HFFc6 (cell line): ENCODE measurements at places on chromosomes 1 and 21. TPM values are rescaled to one million over a fixed set of nuclear protein-coding genes. Genes with fewer than 3 reads are reported as not detected.

GRCh38 chr1:154726443-154726842, 118.5 kb upstream of the ADAR start:
- peaks cover 29% of the 10 kb centered on the region for H3K4me1 ChIP-seq
- H3K27me3 ChIP-seq = peaks cover 40% of the 10 kb centered on the region
- no peak for DNase-seq
- H3K27ac ChIP-seq = no peak overlapping the region

DNA sequence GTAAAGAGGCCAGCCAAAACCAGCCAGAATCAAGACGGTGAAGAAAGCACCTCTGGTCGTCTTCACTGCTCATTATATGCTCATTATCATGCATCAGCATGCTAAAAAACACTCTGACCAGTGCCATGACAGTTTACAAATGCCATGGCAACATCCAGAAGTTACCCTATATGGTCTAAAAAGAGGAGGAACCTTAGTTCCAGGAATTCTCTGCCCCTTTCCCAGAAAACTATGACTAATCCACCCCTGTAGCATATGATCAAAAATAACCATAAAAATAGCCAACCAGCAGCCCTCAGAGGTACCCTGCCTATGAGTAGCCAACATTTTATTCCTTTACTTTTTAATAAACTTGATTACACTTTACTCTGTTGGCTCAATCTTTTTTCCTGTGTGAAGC, 34.2 kb upstream of the PBX1 start:
- DNase-seq = no peak
- no peaks in the 10 kb centered on the region for H3K4me1 ChIP-seq

DNA sequence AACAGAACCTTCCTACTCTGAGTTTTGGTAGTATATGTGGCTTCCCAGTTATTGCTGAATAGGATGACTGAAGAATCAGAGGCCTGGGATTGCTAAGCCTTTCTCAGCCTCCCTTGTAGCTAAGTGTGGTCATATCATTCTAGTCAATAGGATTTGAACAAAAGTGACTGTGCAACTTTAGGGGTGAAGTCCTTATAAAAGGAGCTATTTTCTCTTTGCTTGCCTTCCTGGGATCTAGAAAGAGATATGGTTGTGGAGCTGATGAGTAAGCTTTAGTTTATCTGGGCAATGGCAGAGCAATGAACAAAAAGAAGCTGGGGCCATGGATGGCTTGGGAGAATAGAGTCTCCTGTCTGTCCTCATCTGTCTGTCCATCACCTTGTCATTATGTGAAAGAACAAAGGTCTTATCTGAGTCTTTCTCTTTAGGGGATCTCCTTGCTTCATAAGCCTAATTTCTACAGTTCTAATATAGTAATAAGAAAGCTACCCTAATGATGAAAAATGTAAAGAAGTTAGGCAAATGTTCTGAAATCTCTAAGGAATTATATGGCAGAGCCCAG, 91.5 kb downstream of the TENT5C start:
- peaks cover 34% of the 10 kb centered on the region for H3K4me1 ChIP-seq
- peak overlapping the region; percentile 99 for H3K27ac ChIP-seq
- DNase-seq = peak; percentile 46
- no peaks in the 10 kb centered on the region for H3K36me3 ChIP-seq
- H3K27me3 ChIP-seq = peaks cover 3% of the 10 kb centered on the region

GRCh38 chr1:66247415-66248208, 286.3 kb upstream of the SGIP1 start:
- H3K27me3 ChIP-seq = no peaks in the 10 kb centered on the region
- no peak overlapping the region for H3K4me3 ChIP-seq
- H3K27ac ChIP-seq = no peak overlapping the region
- H3K36me3 ChIP-seq = no peaks in the 10 kb centered on the region; the same call in 1 of the 2 replicates

GRCh38 chr1:26994020-26994786, 711 bp downstream of the TRNP1 start:
- no peak for DNase-seq
- H3K4me1 ChIP-seq = peaks cover 68% of the 10 kb centered on the region
- H3K27me3 ChIP-seq = peaks cover 3% of the 10 kb centered on the region
- peak overlapping the region; percentile 94 for H3K4me3 ChIP-seq
- peaks cover 35% of the 10 kb centered on the region for H3K36me3 ChIP-seq

GRCh38 chr1:245056913-245057312, 97.9 kb upstream of the KIF26B start:
- H3K4me1 ChIP-seq = peaks cover 6% of the 10 kb centered on the region; the same call in 1 of the 2 replicates
- no peak overlapping the region for H3K4me3 ChIP-seq
- H3K36me3 ChIP-seq = peaks cover 18% of the 10 kb centered on the region
- no peak for DNase-seq
- no peak overlapping the region for H3K27ac ChIP-seq

DNA sequence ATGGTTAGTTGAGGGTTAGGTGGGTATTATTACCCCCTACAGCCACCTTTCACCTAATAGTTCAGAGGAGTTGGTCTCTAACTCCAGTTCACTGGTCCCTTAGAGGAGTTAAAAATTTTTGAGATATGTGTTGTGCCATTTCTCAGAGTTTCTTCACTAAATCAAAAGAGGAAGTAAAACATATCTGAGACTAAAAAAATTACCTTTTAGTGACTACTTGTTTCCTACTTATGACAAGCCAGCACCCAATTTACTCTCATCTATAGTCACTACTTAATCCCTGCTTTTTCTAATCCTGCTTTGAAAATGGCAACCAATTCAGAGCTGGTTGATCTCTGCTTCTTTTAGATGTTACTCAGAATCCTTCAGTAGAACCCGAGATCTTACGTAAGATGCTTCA, 1316.8 kb upstream of the B3GALT2 start:
- H3K4me3 ChIP-seq = no peak overlapping the region
- no peak overlapping the region for H3K27ac ChIP-seq
- no peaks in the 10 kb centered on the region for H3K4me1 ChIP-seq
- H3K36me3 ChIP-seq = no peaks in the 10 kb centered on the region

DNA sequence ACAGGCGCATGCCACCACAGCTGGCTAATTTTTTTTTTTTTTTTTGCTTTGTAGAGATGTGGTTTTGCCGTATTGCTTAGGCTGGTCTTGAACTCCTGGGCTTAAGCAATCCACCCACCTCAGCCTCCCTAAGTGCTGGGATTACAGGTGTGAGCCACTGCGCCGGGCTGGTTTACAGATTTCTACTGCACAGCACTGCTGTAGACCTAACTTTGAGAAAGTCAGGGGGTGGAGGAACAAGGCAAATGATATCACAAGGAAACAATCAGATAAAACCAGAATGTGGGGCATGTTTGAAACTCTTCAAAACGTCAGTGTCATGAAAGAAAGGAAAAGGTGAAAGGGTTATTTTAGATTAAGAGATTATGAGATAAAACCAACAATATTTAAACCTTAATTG, 45.3 kb downstream of the URB2 start:
- no peak overlapping the region for H3K27ac ChIP-seq
- H3K4me1 ChIP-seq = no peaks in the 10 kb centered on the region; the same call in 1 of the 2 replicates
- no peaks in the 10 kb centered on the region for H3K36me3 ChIP-seq
- DNase-seq = no peak
- no peak overlapping the region for H3K4me3 ChIP-seq

GRCh38 chr21:34942911-34943310, 106.2 kb downstream of the RUNX1 start:
- H3K27ac ChIP-seq = no peak overlapping the region
- no peak overlapping the region for H3K4me3 ChIP-seq
- H3K36me3 ChIP-seq = peaks cover 20% of the 10 kb centered on the region; the same call in 1 of the 2 replicates

DNA sequence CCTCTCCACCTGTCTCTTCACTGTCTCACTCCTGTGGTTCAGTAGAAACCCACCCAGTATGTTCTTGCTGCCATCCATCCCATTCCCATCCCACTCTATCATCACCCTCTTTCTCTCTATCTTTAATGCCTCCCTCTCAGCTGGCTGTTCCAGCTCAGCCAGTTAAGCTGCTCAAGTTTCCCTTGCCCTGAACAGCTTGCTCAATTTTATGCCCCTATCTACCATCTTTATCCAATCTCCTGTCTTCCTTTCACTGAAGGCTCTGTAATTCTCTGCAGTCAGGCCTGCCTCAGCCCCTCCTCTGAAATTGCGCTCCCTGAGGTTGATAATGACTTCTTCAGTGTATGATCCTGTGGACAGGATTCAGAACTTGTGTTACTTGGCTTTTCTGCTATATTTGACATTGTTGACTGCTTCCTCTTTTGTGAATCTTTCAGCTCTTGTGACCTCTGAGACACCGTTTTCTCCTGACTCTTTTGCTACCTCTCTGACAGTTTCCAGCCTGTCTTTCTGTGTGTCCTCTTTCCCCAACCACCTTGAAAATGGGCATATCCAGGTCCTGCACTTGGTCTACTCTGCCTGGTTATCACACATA, 13.9 kb upstream of the BCAR3 start:
- peaks cover 3% of the 10 kb centered on the region; the same call in 1 of the 2 replicates for H3K4me1 ChIP-seq
- H3K27me3 ChIP-seq = no peaks in the 10 kb centered on the region
- no peak overlapping the region for H3K27ac ChIP-seq
- H3K36me3 ChIP-seq = peaks cover 8% of the 10 kb centered on the region; the same call in 1 of the 2 replicates
- no peak overlapping the region for H3K4me3 ChIP-seq

Gene C1orf116
- 0.06 TPM in 1 of 2 replicates, not detected in the other for total RNA-seq

Gene DEPDC1
- 15.8 to 37.3 TPM (median 33.9 TPM) in 3 replicates for total RNA-seq

Gene UTS2
- total RNA-seq = not detected in 3 replicates

DNA sequence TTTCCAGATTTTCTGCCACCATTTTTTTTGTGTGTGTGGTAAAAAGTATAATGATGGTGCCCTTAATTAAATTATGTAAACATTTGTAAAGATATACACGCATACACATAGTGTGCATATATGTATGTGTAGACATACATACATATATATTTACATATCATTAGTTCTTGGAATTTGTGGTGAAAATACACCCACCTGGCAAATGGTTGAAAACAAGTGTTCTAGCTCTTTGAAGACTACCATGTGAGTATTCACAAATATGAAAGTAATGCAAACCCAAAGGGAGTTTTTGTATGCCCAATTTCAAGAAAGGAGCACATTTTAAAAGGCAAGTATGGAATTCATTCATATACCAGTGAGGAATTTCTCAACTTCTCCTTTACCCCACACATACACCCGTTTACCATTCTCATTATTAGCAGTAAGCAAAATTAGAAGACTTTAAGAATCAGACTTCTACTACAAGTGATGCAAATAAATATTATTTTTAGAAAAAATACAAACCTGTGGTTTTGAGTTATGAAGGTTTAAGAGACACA, 8.0 kb downstream of the RABGAP1L start:
- DNase-seq = no peak
- no peaks in the 10 kb centered on the region for H3K27me3 ChIP-seq
- no peak overlapping the region for H3K4me3 ChIP-seq
- H3K4me1 ChIP-seq = no peaks in the 10 kb centered on the region; the same call in 1 of the 2 replicates
